ENCODE measurements at places on chromosomes 16 and 17.
A peak's percentile ranks its signal among the peaks of the same experiment; 100 is the strongest.

DNA sequence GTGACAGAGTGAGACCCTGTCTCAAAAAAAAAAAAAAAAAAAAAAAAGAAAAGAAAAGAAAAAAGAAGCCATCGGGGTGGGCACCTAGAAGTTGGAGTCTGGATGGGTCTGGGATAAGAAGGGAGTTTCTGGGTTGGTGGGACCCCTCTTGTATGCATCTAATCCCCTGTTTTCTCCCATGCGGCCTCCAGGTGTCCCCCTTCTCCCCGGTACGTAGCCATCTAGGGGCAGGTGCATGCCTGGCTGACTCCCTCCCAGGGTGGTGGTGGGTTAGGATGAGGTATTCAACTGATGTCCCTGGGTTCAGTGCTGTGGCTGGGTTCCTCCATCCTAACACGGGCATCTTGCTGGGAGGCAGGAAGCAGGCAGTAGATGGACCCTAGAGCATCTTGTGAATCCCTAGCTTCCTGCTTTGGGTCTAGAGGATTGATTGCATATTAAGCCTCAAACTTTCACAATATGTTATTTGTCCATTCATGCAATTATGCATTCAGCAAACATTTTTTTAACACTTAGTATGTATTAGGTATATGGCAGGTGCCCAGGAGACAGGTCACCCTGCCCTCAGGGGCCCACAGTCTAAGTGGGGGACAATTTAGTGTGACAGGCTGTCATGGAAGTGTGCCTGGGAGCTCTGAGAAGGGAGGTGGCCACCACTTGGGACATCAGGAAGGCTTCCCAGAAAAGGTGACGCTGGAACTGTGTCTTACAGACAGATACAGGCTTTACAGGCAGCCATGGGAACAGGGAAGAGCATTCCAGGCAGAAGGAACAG is 13.1 kb downstream of the FMNL1 start:
- DNase-seq, result peak; percentile 43

GRCh38 chr17:64491034-64491860 is 5.6 kb downstream of the POLG2 start:
- peak; percentile 24 for DNase-seq

GRCh38 chr16:9094011-9094846 is 2.8 kb downstream of the HAPSTR1 start:
- no peak for DNase-seq

DNA sequence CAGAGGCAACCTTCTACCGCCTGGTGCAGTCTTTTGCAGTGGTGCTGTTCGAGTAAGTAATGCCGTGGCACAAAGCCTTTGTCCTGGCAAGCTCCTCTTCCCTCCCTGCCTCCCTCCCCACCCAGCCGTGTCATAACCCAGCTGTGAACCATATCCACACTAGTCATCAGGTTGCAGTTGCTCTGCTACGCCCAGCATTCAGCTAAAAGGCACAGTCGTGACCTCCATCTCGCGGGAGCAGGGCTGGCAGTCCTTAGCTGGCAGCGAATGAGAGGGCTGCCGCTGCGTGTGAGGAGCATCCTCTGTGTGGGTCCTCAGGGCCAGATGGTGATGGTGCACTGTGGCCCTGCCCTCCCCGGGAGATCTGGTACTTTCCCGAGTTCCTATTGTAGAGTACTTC is 39.3 kb downstream of the CIBAR2 start:
- DNase-seq, result no peak

GRCh38 chr17:32943647-32944191 is 15.8 kb downstream of the TMEM98 start:
- DNase-seq, result no peak

DNA sequence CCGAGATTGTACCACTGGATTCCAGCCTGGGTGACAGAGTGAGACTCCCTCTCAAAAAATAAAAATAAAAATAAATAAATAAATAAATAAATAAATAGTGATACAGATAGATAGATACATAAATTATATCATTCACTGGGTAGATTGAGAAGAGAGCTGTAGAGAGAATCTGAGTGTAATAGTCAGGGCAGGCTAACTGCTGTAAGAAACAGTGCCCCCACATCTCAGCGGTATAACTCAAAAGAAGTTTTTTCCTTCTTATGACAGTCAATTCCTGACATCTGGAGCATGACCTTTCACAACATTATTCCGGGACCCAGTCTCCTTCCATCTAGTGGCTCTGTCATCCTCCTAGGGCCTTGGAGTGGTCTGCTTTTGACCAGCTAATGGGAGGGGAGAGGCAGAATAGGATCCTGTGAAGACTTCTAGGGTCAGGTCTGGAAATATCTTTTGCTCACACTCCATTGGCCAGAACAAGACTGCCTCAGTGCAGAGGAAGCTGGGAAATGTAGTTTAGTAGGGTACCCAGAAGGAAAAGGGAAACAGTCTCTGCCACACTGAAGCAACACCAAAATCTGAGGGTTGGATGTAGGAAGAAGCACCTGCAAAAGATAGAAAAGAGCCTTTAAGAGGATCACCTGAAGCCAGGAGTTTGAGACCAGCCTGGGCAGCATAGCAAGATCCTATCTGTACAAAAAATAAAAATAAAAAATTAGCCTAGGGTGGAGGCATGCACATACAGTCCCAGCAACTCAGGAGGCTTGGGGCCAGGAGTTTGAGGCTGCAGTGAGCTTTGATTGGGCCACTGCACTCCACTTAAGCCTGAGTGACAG is 3.0 kb upstream of the QPRT start:
- DNase-seq, result no peak

DNA sequence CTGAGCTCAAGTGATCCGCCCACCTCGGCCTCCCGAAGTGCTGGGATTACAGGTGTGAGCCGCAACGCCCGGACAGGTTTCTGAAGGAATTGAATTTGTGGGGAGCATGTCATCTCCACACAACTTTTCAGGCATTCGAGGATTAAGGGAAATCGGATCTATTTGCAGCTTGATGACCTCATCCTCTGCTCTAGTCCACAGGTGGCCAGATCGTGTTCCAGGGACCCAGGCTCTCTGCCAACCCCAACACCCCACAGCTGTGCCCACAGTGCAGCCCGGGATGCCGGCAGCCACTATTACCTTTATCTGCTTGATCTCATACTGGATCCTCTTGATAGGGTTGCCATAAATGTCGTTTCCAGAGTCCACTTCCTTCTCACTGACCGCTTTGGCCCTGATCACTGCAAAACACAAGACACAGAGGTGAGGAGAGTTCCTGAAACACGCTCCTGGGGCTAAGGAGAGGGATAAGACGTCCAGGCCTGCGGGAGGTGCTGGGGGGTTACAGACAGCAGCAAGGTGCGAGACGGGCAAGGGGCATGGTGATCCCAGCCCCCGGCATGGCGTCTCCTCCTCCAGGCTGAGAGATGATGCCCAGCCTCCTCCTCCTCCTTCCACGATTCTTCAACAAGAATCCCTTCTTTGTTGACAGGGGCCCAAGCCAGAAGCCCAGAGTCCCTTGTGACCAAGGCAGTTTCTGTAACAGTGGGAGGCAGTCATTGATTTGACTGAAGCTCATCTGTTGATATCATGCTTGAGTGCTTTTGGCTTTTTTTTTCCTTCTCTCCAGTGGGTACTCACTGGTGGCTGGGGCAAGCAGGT is 29.3 kb downstream of the CEP295NL start:
- no peak for DNase-seq

- no peak for DNase-seq
Observed at GRCh38 chr16:72285728-72286127, 113.8 kb upstream of the PMFBP1 start.

DNA sequence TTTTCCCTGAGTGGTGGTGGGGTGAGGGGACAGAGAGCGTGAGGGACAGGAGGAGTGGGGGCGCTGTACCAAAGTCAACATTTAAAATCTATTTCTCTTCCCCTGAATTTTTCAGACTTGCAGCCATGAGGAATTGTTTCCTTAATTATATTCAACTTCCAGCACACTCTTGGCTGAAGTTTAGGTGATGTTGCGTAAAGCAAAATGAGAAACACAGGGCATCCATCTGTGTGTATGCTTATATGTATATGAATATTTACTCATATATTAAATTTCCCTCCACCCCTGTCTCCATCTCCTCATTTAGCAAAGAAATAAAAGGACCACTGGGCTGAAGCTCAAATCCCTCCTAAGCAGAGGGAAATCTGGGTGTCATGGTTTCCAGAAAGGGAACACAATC is 218.1 kb downstream of the XYLT1 start:
- no peak for DNase-seq

DNA sequence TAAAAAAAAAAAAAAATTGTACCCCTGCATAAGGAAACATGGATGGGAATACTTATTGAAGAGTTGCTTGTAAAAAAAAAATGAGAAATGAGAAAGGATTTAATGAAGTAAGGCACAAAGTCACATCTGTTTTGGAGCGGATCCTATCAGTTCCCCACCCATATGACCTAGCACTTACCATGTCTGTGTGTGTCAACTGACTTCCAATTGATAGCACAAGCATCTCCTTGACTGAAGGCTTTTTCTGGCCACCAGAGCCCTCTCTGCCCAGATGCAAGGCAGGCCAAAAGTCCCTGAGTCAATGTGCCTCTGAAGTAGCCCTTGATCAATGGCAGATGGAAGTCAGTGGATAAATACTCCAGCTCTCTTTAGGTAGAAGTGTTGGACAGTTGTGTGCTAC is 13.4 kb upstream of the NLK start:
- DNase-seq, result no peak

DNA sequence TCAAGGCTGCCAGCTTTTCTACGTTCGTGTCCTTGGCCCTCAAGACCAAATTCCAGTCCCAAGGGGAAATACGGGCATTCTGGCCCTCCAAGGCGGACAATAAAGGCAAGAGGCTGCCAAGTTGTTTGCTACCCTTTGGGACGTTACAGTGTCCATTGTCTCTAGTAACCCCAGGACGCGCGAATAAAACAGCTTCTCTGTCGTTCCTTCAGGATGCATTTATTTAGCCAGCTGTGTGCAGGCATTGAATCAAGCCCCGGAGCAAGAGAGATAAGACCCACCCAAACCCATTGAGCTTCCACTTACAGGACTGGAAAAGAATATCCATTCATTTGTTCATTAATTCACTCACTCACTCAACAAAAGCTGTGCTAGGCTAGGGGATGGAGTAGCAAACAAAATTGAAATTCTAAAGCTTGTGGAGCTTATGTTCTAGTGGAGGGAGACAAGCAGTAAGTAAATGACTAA is 656 bp downstream of the MRPL58 start:
- DNase-seq, result no peak

- no peak for DNase-seq
Observed at GRCh38 chr17:40070709-40071312, 8.0 kb downstream of the THRA start.

DNA sequence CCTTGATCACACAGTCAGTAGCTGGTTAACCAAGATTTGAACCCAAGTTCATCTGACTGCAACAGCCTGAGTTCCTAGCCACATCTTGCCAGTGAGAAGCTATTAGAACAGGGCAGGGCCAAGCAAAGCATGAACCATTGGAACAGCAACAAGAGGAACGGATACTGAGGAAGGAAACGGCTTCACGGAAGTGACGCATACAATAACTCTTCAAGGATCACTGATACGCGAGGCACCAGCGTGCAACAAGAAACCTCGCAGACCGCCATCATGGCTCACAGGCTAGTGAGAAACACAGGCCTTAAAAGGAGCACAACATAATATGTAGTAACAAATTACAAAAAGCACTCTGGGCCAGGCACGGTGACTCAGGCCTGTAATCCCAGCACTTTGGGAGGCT is 114.9 kb downstream of the CDYL2 start:
- DNase-seq, result no peak

DNA sequence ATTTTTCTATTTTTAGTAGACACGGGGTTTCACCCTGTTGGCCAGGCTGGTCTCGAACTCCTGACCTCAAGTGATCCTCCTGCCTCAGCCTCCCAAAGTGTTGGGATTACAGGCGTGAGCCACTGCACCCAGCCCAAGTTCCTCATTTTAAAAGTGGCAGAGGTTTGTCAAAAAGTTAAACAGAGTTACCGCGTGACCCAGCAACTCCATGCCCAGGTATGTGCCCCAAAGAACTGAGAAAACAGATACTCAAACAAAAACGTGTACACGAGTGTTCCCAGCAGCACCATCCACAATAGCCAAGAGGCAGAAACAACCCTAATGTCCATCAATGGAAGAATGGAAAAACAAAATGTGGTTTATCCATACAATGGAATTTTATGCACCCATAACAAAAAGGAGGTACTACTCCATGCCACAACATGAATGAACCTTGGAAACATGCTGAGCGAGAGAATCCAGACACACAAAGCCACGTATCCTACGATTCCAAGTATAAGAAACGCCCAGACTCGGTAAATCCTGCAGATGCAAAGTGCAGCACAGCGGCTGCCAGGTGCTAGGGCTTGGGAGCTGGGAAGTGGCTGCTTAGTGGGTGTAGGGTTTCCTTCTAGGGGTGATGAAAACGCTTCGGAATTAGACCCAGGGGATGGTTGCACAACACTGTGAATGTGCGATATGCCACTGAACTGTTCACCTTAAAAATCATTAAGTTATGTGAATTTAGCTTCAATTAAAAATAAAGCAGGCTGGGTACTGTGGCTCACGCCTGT is 24.8 kb downstream of the ADCY9 start:
- DNase-seq, result no peak

DNA sequence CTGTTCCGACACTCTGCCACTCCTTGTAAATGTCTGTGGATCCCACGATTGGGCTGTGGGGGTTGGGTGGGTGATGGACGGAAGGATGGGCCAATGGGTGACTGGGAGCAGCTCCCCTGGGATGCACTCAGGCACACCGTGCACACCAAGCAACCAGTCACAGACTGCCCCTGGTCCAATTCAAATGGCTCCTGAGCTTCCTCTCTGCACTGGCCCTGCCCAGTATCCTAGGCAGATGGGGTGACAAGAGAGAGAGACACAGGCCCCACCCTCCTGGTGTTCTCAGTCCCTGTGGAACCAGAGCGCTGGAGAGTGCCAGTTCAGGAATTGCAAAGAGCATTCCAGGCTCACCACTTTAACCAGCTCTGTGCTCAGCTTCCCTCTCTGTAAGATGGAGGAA is 32.8 kb downstream of the BEAN1 start:
- no peak for DNase-seq

- no peak for DNase-seq
Observed at GRCh38 chr16:30652718-30653117, 2.0 kb downstream of the PRR14 start.

- DNase-seq, result peak; percentile 12
Observed at GRCh38 chr16:68756239-68756915, 19.3 kb downstream of the CDH1 start.

- no peak for DNase-seq
Observed at GRCh38 chr16:58578642-58579041, 51.0 kb downstream of the CNOT1 start.

DNA sequence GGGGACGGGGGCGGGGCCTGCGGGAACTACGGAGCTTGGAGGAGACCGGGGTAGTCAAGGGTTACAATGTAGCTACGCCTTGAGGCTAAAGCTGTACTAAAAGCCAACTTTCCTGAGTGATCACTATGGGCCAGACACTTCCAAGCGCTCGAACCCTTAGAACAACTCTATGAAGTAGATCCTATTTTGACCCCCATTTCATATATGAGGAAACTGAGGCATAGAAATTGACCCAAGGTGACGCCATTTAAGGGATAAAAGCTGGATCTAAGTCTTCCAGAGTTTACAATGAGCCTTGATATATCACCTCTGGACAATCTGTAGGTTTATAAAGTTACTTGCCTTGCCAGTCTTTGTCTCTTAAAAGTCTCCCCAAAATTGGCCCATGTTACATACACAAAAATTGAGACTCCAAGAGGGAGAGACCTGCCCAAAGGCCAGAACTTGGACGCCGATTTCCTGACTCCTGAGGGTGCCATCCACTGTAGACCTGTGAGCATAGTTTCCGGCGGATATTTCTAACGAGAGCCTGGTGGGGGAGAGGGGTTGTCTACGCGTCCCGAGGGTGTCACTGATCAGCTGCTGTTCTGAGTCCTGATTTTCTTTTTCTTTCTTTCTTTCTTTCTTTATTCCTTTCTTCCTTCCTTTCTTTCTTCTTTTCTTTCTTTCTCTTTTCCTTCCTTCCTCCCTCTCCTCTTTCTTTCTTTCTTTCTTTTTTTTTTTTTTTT is 555 bp upstream of the NCBP3 start:
- no peak for DNase-seq
